ENCODE measurements at places on chromosomes 5 and 9. TPM values are rescaled to one million over a fixed set of nuclear protein-coding genes. Genes with fewer than 3 reads are reported as not detected.

- DNase-seq = peak; percentile 17
These were observed 174.0 kb downstream of the PALM2AKAP2 start for GRCh38 chr9:109953813-109954497.

DNA sequence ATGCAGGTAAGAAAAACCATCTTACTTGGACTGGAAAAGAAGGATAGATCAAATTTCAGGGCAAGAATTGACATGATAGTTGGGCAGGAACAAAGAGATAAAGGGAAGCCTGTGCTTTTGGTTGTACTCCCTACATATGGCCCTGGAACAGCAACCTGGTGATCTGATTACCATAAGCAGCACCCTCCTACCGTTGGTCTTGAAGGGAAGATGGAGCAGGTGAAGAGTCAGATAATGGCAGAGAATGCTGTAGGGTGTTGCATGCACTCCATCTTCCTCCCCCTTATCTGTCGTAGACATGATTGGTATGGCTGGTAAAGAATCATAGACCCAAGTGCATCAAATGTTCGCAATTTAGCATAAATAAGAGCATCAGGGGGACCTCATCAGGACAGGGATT lies 4.7 kb downstream of the IRGM start:
- DNase-seq = no peak

DNA sequence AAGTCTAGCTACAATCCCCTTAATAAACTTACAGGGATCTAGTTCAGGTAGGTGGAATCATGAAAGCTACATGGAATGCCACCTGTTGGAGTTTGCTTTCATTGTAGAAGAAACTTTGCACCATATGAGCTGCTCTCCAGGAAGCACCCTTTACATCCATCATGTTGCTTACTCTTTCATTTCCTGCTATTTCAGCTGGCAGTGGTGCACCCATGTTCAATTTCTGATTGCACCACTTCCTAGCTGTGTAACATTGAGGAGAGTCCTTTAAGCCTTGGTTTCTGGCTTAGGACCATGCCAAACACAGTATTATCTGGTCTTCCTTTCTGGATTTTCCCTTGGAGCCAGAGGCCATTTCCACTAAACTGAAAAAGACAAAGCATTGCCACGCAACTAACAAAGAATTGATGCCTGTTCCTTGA lies 123.3 kb upstream of the SLC12A2 start:
- no peak for DNase-seq

DNA sequence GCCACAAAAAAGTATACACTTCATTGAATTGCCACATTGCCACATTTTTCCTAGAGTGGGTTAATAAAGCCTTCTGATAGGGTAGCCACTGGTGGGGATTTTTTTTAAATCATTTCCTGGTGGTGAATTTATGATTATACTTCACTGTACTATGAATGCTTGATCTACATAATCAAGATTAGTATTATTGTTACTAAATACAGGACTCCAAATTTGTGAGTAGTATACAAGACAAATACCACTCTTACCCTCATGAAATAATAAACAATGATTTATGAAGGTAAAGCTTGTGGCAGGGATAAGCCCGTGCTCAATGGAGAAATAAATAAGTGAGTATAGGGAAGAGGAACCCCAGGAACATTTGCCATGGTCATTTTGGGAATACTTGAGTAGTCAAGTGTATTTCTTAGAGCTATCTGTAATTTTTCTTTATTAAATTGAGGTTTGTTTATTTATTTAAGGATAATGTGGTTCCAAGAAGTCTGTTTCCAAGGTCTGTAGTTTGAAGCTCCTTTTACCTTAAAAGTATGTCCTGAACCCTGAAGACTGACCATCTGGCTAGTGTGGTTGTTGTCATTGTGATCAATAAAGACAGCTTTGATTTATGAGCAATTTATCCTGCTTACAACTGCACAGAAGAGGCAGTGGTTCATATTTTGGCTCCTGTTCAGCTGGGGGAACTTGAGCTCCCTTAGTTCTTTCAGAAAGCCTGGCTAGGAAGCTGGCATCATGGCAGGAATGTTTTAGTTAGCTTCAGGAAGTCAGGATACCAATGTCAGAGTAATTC lies 118.6 kb downstream of the ZSWIM6 start:
- peak; percentile 86 for DNase-seq

DNA sequence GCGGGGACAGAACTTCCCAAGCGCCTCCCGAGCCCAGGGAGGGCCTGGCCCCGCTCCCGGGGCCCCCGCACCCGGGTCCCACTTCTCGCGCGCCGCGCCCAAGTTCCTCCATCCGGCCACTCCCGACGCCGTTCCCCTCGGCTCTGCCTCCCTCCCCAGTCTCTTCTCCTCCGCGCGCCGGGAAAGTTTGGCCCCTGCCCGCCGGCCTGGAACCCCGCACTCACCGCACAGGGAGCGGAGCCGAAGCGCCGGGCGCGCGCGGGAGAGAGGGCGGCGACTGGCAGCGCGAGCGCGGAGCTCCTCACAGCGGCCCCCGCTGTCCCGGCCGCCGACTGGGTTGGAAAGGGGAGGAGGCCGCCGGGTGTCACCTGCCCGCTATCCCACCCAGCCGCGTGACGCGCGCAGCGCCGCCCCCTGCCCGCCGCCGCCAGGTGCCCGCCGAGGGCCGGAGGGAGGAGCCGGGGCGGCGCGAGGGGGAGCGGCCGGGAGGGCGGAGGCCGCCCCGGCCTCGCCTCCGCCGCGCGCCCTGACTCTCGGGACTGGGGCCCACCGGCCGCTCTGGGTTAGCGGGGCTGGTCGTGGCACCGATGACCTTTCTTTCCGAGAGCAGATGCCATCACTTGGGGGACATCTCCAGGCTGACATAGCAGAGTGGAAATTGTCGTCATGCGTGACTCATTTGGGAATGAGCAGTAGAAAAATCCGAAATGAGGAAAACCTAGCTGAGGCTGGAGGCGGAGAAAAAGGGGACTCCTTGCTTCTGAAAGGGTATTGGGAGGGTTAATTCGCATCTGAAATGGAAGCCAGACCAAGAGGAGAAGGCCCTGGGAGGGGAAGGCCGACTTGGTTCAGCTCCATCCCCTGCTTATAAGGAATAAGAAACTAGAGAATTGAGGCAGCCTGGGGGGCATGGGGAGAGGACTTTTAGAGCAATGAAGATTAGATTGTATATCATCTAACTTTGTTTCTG lies at the start of gene ELOVL7:
ELOVL7 (minus strand) TSS at position 334 of the 970 bp plus-strand sequence. CDS start 56,872 bp downstream, outside the sequence.
- peak; percentile 71 for DNase-seq

GRCh38 chr5:7398596-7399280 lies 2.8 kb downstream of the ADCY2 start:
- DNase-seq = peak; percentile 57

DNA sequence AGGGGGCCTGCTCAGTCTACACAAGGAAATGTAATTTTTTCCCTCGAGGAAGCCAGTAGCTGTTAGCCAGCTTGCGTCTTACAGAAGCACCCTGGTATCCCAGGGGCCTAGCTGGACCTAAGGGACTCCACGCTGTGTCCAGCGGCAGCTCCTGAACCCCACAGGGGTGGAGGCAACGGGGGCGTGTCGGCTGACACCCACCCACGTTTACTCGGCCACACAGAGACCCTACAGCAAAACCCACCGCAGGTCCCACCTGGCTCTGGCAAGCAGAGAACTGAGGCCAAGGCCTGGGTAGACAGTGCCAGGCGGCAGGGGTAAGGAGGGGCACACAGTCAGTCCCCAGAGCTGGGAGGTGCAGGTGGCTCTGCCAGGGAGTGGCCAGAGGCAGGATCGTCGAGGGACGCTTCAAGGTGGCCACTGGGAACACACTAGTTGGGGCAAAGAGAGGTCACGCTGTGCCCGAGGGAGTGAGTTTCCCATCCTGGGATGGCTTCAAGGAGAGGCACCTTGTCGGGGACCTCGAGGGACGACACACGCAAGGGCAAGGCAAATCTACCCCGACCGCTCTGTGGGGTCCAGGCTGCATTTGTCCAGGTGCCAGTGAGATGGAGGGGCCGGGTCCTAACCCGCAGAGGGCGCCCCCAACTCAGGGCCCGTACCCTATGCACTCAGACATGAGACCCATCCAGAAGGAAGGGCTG lies 20.7 kb downstream of the BRD3OS start:
- DNase-seq = no peak

DNA sequence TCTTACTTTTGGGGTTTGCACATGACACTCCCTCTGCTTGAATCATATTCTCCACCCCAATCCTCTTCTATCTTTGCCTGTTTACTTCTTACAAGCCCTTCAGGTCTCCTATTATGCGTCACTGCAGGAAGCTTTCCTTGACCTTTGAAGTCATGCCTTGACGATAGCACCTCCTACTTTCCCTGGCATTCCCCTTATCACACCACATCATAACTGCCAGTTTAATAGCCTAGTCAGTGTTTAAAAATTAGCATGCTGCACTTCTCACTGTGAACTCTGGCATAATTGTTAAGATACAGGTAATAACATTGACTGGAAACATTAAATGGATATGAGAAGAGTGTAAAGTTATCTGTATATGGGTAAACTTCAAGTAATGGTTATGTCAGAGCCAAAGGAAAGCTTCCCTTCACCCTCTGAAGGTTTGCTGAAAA lies 37.1 kb upstream of the CEP120 start:
- DNase-seq = no peak

DNA sequence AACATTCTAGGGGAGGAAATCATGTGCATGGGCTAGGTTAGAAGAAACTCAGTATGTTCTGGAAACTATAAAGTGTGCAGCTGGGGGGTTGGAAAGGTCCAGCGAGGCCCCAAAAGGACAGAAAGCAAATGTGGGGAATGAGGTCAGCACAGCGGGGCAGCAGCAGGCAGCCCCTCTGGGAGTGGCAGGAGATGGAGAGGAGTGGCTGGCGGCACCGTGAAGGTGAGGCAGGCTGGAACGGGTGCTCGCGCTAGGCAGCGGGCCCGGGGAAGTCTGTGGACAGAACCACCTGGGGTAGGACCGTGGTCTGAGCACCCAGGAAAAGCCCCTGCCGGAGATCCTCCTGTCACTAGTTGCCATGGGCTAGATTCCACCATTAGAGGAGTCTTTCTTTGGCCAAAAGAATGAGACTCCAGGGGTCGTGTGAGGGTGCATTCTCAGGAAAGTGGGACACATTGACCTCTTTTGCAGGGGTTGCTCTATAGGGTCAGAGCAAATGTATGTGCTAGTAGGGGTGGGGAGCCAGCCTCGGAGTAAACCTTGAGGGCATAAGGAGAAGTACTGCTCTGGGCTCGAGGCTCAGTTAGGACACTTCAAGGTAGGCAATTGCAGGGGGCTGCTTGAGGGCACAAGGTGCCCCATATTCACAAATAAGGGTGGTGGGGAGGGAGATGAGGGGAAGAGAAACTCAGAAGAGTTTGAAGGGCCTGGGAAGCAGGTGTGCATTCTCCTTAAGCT lies 61.2 kb downstream of the IL6ST start:
- no peak for DNase-seq

The LEAP2 gene
- 2.3 TPM for total RNA-seq

The CD274 gene
- 4.1 TPM for total RNA-seq

The ENG gene
- total RNA-seq = 11.6 TPM

The ARHGEF37 gene
- total RNA-seq = 5.5 TPM

The ITGA1 gene
- total RNA-seq = 49.4 TPM
